ENCODE measurements at places on chromosomes 1 and 21.
A peak's percentile ranks its signal among the peaks of the same experiment; 100 is the strongest.

DNA sequence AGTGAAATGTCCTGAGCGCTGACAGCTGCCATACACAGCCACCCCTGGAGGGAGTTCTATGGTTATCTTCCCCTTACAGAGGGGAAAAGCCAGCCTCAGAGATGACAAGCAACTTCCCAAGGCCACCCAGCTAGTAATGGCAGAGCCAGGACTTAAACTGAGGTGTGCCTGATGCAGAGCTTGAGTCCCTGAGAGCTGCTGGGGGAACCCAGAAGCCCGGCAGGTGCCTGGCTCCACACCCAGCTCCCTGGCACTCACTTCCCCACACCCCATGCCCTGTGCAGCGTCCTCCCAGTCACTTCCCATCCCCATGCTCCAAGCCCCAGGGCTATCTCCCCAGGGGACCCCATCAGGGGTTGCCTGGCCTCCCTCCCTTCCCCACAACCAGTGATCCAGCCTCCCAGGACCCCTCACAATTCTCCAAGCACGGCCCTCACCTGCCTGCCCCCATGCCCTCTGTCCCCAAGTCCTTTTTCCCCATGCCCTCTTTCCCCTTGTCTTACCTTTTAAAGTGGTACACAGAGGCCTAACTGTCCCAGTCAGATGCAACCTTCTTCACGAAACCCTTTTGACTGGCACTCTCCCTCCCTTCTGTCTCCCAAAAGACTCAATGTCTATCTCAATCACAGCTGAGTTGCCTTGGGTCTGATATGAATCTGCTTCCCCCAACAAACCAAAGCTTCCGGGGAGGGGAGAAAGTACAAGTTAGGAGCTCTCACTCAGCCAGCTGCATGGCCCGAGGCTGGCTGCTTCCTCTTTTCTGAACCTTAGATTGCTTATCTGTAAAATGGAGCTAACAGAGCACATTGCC lies 39.8 kb upstream of the LRP8 start:
- DNase-seq: no peak

GRCh38 chr21:25487046-25487594 lies 120.2 kb downstream of the MRPL39 start:
- DNase-seq: no peak

- no peak for DNase-seq
These were observed 1512.5 kb upstream of the B3GALT2 start for GRCh38 chr1:194698908-194699318.

DNA sequence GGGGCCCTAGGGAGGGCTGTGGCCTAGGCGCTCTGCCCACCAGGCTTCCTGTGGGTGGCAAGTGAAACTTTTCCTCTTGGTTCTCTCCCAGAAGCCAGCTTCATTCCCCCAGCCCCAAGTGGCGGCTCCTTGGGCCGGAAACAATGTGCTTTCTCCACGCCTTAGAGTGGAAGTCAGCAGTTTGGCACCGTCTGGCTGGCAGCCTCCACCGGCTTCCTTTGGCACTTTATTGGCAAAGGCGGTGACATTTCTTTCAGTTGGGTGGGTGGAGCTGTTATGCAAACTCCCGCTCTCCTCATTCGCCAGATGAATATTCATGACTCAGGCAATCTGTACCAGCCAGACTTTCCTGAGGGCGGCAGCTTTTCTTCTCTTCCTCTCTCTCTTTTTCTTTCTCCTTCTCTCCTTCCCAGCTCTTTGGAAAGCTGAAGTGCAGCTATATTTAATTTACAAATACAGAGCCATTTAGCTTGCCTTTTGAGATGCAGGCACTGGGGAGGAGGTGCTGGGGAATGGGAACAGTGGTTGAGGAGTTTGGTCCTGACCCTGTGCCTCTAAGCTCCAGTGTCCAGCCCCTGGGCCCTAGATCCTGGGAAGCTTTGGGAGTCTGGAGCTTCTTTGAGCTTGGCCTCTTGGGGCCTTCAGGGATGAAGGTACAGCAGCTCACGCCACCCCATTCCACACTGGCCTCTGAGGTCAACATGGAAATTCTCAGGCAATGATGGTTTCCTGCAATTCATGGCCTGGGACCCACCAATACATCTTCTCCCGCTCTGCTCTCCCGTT lies 67.8 kb upstream of the POU3F1 start:
- no peak for DNase-seq

- no peak for DNase-seq
These were observed 20.3 kb downstream of the ZYG11A start for GRCh38 chr1:52862666-52863458.

DNA sequence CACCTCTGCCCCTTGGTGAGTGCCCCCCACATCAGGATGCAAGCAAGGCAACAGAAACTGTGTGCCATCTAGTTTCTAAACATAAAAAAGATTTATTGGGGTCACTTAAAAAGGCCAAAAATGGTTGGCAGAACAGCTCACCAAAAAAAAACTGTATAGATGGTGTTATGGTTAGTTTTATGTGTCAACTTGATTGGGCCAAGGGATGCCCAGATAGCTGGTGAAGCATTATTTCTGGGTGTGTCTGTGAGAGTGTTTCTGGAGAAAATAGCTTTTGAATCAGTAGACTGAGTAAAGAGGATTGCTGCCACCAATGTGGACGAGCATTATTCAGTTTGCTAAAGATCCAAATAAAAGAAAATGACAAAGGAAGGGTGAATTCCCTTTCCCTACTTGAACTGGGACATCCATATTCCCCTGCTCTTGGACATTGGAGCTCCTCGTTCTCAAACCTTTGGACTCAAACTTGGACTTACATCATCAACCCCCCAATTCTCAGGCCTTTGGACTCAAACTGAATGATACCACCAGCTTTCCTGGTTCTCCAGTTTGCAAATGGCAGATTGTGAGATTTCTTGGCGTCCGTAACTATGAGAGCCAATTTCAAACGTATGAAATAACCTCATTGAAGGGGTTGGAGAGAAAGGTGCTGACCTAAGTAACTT lies 16.9 kb downstream of the CAPN9 start:
- no peak for DNase-seq

DNA sequence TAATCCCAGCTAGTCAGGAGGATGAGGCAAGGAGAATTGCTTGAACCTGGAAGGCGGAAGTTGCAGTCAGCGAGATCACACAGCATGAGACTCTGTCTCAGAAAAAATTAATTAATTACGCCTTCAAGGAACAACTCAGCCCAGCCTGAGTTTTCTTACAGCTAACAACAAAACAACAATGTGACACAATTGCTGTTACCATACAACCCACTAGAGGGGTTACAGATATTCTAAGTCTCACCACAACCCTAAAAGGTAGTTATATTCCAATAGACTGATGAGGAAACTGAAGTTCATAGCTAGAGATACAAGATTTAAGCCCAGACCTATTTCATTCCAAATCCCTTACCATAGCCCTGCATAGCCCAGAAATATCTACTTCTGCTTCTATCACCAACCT lies 2.9 kb upstream of the LRRC8C start:
- DNase-seq: no peak

DNA sequence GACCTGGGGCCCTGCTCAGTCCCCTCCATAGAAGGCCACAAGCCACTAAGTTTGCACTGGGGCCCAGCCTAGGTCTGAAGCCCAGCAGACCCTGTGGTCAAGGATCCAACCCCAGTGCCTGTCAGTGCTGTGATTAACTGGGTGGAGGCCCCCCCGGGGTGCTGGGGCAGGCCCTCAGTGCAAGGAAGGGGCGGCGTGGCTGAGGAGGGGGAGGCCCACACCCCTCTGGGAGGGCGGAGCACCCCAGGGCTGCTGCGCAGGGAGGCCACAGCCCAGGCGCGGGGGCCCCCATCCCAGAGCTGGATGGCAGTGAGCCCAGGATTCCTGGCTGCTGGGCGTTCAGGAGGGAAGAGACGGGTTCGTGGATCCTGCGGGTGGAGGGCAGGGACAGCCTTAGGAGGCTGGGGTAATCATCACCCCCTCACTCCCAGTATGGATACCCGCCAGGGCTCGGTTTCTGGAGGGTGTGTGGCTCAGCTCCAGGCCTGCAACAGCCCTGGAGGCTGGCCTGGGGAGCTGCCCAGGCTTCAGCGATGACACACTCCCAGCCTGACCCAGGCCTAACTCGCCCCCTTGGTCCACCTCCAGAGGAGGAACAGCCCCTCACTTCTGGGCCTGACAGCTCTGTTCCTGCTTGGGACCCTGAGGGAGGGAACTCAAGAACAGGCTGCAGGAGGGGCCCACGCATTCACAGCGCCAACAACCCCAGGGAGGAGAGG lies 890 bp downstream of the GJC2 start:
- no peak for DNase-seq

GRCh38 chr1:168598892-168599291 lies 22.5 kb downstream of the XCL1 start:
- DNase-seq: no peak

DNA sequence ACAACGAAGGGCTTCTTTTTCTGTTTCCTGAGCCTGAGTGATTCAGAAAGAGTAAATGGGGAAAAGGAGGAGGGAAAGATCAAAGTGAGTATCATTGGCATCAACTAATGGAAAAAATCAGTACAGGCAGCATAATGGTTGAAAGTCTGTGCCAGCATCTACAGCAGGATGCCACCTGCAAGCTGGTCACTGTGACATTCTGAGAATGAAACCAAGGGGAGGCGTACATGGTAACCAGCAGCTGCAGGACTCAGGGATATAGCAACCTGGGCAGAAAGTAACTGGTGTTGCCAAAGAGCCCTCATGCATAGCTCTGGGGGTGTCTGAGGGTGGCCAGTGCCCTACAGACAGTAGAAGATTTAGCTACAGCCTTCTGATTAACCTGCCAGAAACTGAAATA lies 305.9 kb downstream of the BRINP2 start:
- no peak for DNase-seq

DNA sequence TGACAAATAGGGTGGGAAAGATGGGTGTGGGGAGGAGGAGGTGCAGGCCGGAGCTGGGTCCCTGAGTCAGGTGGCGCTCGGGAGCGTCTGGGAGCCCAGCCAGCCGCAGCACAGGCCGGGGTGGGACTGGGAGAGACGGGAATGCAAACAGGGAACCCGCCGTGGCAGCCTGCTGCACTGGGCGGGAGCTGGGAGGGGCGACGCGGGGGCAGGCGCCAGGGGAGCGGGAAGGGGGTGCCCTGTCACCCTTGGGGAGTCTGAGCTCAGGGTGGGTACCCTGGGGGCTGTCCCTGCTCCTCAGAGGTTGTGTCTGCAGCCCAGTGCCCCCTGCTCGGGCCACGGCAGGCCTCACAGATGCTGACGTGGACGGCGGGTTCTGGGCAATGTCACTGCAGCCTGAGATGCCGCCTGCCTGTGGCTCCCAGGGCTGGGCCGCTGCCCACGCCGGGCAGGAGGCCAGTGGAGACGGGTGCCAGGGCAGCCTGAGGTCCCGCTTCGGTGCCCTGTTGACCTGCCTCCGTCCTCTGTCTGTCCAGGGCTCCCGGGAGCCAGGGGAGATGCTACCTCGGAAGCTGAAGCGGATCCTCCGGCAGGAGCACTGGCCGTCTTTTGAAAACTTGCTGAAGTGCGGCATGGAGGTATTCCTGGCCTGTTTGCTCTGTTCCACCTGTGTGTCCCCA lies 16.6 kb upstream of the LRRC3 start:
- no peak for DNase-seq

- DNase-seq: no peak
These were observed 14.7 kb upstream of the COL6A2 start for GRCh38 chr21:46082963-46083790.

DNA sequence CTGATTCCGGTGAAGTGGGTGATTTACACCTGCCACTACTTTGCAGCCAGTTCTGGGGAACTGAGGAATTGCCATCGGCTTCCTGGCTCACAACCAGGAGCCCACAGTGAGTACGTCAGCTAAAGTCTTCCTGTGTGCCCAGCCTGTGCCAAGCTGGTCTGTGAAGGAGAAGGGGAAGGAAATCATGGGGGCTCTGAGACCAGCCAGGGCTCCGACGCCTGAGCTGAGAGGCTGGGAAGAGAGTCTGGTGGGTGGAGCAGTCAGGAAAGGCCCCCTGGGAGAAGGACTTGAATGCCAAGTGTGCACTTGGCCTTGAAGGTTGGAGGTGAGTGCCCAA lies 1.2 kb downstream of the LURAP1 start:
- peak; percentile 22 for DNase-seq

GRCh38 chr1:235835226-235835625 lies 31.5 kb downstream of the LYST start:
- DNase-seq: no peak

DNA sequence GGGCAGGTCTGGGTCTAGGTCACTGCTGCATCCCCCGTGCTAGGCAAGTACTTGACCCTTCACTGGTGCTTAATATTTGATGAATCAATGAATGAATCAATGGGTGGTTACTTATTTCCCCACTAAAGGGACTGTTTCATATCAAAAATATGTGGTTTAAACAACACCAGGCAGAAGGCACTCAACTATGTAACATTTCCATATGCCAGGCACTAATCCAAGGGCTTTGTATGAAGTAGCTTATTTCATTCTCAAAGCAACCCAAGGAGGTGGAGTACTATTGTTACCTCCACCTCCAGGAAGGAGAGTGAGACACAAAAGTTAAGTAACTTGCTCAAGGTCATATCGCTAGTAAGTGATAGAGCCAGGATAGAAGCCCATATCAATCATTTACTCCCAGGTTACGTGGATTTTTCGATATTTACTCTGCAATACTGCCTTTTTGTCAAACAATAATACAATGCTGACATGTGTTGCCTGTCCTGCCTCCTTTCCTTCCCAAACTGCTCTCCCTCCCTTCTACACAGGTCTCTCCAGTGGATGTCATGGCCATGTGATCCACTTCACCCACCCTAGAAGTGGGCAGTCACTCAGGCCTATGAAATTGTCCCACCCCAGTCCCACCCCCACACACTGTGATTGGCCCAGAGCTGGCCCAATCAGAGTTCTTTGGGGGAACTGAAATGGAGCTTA lies 142.8 kb downstream of the ETS2 start:
- no peak for DNase-seq

GRCh38 chr1:84152649-84153056 lies 8.6 kb downstream of the PRKACB start:
- DNase-seq: no peak
